Activated naive CD4-positive, alpha-beta T cell (primary cell): ENCODE measurements at places on chromosomes 12 and 14.
A peak's percentile ranks its signal among the peaks of the same experiment; 100 is the strongest.

- no peak for DNase-seq
Measured at GRCh38 chr12:91630596-91631293, 448.1 kb upstream of the DCN start.

DNA sequence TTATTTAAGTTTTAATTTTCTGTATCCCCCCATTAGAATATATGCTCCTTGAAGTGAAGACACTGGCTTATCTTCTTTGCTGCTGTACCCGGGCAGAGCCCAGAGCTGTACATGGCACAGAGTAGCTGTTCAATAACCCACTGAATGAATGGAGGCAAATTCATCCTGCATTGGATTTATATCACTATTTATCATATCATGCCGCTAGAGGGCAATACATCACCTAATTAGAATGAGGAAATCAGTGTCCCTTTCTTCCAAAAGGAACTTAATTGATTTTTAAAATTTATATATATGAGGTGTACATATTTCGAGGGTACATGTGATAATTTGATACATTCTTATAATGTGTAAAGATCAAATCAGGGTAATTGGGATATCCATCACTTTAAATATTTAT, 89.2 kb upstream of the TMEM260 start:
- no peak for DNase-seq

DNA sequence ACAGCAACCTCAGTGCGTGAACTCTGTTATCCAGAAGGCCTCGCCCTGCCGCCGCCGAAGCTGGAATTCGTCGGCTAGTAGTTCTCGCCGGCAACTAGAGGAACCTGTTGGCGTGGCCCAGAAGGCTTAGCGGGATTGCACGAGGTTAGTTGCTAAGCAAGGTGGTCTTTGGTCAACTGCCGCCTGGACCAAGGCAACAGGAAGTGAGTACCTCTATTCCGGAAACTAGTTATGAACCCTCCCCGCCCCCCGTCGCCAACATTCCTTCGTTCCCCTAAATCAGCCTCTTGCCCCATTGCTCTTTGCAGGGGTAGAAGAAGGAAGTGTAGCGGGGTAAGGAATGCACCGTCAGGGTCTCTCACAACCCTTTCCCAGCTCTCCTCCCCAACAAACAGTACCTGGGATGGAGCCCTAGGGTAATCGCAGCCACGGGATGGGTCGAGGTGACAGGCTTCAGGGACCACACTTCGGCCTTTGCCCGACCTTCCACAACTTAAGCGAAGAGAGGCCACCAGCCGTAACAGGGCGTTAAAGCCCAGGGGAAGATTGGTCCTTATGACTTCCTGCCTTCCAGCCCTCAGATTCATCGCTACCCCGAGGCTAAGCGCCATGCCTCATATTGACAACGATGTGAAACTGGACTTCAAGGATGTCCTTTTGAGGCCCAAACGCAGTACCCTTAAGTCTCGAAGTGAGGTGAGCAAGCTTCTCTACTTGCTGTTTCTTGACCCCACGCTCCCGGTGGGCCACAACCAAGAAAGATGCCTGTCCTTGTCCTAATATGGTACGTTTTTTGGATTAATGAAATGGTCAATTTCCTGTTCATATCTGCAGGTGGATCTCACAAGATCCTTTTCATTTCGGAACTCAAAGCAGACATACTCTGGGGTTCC, at the start of gene GMPR2:
Gene GMPR2, plus strand, starts transcription at position 285 of the 893 bp plus-strand sequence. Its CDS starts 325 bp downstream, at position 610.
- no peak for DNase-seq

GRCh38 chr12:115897729-115898128, 379.8 kb downstream of the MED13L start:
- DNase-seq: no peak

DNA sequence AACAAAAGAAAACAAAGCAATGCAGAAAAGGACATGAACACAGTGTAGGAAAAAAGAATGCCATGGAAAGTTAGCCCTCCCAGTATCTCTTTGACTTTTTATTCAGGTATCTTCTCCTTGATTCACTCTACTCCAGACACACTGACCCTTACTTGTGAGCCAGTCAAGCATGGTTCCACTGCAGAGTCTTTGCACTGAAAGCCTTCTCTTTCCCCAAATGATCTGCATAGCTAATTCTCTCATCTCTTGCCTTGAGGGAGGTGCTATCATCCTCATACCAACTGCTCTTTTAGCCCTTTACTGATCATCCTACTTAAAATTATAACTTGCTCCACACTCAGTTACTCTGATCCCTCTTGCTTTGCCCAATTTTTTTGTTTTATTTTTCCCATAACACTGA, 101.2 kb upstream of the SLC16A7 start:
- no peak for DNase-seq

- DNase-seq: no peak
Measured at GRCh38 chr14:67942080-67942710, 122.6 kb downstream of the RAD51B start.

DNA sequence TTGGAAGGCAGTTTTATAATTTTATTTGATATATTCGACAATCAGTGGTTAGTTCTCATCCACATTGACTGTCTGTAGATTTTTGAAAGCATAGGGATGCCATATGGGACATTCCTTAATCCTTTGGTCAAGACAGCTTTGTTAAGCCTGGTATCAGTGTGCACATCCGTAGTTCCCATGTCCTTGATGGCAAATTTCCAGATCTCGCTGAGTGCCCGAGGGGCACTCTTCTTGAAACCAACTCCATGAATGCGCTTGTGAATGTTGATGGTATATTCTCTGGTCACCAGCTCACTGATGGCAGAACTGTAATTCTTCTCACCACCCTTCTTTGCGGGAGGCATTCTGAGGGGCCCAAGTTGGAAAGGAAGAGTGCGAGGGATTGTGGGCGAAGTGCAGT, 6.1 kb upstream of the DENND5B start:
- no peak for DNase-seq

DNA sequence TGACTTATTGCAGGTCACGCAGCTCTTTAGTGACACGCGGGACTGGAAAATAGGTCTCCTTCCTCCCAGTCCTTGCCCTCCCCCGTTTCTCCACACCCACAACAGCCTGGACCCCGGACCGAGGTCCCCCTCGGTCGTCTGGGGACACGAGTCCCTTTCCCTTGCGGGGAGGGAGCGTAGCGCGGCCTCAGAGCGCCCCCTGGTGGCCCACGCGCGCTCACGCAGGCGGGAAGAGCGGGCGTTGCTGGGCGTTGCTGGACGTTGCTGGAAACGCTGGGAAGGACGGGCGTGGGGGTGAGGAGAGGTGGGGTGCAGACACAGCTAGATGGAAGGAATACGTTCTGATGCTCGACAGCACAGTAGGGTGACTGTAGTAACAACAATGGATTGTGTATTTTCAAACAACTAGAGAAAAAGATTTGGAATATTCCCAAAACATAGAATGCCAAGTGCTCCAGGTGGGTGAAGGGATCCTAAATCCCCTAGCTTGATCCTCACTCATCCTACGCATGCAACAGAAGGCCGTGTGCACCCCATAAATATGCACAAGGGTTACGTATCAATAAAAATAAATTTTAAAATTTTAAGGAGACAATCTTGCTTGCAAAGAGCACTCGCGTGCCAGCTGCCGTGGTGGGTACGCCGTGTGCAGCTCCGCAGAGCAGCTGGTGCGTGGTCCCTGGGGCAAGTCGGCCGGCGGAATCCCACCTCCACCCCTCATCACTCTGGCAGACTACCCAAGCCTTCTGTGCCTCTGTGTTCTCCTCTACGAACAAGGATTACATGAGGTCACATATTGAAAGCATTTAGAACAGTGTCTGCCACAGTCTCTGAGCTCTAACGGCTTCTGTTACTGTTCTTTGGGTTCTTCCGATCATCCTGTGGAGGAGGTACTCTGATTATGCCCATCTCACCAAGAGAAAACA, 87.4 kb downstream of the B4GALNT3 start:
- peak; percentile 56 for DNase-seq

DNA sequence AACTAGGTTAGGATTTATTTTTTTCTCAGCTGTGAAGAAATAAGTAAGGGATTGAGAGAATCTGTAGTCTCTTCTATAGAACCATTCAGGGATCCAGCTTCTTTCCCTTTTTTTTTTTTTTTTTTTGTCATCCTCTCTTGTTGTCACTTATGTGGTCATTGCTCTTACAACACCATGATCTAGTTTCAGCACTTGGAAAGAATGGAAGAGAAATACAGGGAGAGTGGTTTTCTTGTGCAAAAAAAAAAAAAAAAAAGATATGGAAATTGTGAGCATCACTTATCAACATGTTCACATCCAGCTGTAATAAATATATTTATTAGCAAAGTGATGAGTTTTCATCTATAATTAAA, 599.3 kb downstream of the SLC6A15 start:
- DNase-seq: no peak

- DNase-seq: no peak
Measured at GRCh38 chr14:33118668-33119067, 180.0 kb downstream of the NPAS3 start.

DNA sequence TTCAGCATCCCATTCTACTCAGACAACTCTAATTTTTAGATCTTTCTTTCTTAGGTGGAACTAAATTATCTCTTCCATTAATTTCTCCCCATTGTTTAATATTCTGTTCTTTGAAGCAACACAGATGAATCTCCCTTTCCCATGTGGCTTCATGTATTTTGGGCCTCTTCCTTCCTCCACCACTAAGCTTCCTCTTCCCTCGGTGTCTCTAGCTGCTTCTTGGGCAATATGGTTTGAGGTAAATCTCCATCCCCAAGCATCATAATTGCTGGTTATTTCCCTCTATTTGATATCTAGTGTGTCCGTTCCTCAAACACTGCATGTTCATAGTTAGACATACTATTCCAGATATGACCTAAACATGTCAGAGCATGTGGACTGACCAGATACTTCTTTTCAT, 119.2 kb downstream of the PELI2 start:
- DNase-seq: no peak
